Left colon (tissue), 2 donors: ENCODE measurements at places on chromosomes 3 and 15. TPM values are rescaled to one million over a fixed set of nuclear protein-coding genes. Genes with fewer than 3 reads are reported as not detected.

PLEKHO2 gene
- 4.6 TPM for total RNA-seq

MLF1 gene
- 6.0 TPM for total RNA-seq

STRC gene
- 0.67 TPM for total RNA-seq

SLC28A2 gene
- total RNA-seq, result 44.9 TPM

ZPLD1 gene
- not detected for total RNA-seq

COL6A6 gene
- total RNA-seq, result not detected

KBTBD8 gene
- total RNA-seq, result 3.4 TPM

DNA sequence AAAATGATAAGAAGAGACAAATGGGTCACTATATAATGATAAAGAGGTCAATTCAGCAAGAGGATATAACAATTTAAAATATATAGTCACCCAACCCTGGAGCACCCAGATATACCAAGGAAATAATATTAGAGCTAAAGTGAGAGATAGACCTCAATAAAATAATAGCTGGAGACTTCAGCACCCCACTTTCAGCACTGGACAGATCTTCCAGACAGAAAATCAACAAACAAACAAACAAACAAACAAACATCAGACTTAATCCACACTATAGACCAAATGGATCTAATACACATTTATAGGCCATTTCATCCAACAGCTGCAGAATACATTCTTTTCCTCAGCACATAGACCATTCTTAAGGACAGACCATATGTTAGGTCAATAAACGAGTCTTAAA is 79.4 kb downstream of the SENP7 start:
- no peak for DNase-seq

DNA sequence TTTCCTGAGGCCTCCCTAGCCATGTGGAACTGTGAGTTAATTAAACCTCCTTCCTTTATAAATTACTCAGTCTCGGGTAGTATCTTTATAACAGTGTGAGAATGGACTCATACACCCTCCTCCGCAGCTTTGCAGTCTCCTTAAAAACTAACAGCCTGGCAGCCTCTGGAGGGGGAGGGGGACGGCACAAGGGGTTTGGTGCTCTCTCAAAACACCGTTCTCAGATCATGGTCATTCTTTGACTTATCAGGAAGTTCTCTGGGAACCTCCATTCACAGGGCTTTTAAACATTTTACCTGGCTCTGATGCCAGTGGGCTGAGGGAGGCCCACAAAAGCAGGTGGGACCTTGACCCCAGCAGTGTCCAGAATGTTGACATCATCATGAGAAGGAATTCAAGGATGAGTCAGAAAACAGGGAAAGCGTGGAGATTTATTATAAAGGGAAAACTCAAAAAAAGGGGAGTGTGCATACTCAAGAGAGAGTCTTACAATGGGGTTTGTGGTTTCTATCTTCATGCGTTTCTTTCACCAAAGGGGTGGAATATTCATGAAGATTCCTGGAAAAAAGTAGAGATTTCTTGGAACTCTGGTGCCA is 43.9 kb downstream of the ONECUT1 start:
- no peak for DNase-seq

- no peak for DNase-seq
These were observed 173.4 kb downstream of the WNT5A start for GRCh38 chr3:55313666-55314065.

DNA sequence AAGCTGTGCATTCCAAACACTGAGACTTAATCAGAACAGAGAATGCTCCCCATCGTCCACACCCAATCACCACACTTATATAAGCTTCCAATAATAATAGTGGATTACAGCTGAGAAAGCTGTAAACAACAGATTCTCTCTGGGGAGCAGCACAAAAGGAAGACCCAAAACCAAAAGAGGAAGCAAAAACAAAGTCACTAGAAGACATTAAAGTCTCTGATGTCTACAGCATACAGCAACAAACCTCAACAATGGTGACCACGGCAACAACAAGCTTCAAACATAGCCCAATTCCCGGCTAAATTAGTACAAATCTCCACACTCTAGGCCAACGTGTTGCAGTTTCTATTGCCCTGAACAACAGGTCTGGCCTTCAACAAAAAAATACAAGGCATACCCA is 37.7 kb downstream of the ZDHHC23 start:
- DNase-seq, result no peak

DNA sequence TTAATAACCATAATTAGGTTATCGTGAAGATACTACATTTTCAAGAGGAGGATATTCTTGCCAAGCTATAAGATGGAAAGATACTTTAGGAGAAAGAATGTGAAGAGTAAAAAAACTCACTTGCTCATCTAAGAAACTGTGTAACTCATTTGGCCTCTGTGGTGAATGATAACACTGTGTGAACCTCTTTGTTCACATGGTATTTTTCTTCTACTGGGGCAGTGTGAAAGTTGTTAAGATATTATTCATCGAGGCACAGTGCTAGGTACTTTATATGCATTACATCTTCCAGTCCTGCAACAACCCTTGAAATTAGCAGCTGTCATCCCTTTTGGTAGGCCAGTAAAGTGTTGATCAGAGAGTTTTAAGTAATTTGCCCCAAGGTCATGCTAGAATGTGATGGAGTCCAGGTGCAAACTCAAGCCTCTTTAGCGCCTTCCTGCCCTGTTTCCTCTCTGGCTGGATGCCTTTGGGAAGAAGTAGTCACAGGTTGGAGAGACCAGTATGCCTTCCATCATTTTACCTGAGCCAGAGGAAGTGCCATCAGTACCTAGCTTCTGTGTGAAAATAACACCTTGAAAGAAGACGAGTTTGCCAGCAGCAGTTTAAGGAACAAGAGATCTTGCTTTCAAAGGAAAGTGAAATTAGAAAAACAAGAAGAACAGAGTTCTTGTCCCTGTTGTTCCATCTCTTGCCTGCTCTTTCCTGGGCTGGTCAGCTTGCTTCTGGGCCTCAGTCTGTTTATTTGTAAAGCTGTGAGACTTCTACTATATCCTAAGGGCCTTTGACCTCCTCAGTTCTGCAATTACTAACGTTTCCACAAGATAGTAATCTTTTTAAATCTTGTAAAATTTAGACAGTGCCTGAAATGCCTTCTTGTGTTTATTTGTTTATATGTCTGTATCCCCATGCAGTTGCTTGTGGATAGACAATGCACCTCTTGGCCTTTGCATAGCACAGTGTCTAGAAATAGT is 179.3 kb downstream of the FNDC3B start:
- DNase-seq, result no peak

GRCh38 chr3:31096661-31097395 is 202.4 kb upstream of the GADL1 start:
- DNase-seq, result no peak

GRCh38 chr3:157123621-157124020 is 36.3 kb downstream of the CCNL1 start:
- DNase-seq, result no peak

GRCh38 chr15:28901987-28902745 is 16.4 kb downstream of the APBA2 start:
- no peak for DNase-seq

- DNase-seq, result no peak
These were observed 60.9 kb upstream of the MEX3B start for GRCh38 chr15:82106679-82107078.

DNA sequence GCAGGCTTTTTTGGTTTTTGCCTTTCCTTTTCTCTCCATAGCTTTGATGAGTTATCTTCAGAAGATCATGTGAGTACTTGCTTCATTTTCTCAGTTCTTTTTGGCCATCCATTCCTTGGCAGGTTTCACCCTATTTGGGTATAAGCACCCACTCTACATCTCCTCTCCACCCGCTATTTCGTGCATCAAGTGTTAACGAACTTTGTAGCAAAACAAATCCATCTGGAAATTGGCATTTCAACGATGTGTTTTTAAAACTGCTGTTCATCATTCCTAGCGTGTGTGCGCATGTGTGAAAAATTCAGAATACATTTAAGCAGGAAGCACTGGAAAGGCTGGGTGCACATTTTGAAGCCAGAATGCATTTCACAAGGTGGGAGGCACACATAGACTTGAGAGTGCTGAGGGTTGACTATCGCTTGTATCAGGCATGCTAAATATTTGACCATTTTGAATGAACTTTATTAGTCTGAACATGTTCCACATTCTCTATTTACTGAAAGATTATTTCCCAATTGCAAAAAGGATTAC is 89.7 kb upstream of the FHIT start:
- no peak for DNase-seq

DNA sequence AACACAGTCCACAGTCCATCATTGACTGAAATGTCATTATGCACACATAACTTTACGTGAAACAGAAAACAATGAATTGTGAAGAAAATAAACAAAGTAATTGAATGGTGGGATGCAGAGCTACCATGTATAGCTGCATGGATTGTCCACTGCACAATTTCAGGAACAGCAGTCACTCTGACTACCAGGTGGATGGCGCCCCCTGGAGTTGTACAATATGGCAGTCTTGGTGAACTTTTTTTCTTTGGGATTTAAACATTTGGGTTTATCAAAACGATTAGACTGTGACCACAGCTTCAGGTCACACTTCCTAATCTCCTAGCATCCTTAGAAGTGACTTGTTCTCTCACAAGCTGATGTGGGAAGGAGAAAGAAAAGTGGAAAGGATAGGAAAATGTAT is 48.9 kb upstream of the TCF12 start:
- peak; percentile 68 for DNase-seq

- DNase-seq, result no peak
These were observed 329.8 kb upstream of the PROK2 start for GRCh38 chr3:72114773-72115172.

GRCh38 chr3:43162230-43163084 is 56.6 kb upstream of the POMGNT2 start:
- no peak for DNase-seq

- DNase-seq, result no peak
These were observed 47.5 kb downstream of the ASTE1 start for GRCh38 chr3:130979117-130979516.
